ENCODE measurements at places on chromosomes 16 and 17.

GRCh38 chr17:4708436-4708835 is 2.0 kb upstream of the ARRB2 start:
- DNase-seq: peak; percentile 73

DNA sequence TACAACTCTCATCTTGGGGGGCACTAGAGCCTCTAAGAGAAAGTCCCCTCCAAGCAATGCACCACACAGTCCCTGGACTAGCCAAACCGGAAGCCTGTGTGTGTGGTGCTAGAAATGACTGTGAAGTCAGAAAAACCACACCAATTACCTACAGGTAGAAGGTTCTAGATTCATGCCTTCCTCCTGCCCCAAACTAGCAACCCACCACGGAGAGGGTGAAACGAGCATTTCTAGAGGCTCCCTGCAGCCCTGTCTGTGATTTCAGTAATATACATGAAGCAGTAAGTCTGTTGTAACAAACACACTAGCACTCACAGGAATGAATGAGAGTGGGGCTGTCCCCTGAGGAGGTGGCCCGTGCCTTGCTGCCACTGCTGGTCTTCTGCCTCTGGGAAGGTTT is 13.6 kb downstream of the ZFHX3 start:
- no peak for DNase-seq

- DNase-seq: no peak
These were observed 1.4 kb upstream of the PRPSAP2 start for GRCh38 chr17:18856570-18856915.

- DNase-seq: no peak
These were observed 185.9 kb downstream of the RGS9 start for GRCh38 chr17:65323049-65323448.

GRCh38 chr16:16161319-16161718 is 62.0 kb downstream of the ABCC6 start:
- DNase-seq: no peak

DNA sequence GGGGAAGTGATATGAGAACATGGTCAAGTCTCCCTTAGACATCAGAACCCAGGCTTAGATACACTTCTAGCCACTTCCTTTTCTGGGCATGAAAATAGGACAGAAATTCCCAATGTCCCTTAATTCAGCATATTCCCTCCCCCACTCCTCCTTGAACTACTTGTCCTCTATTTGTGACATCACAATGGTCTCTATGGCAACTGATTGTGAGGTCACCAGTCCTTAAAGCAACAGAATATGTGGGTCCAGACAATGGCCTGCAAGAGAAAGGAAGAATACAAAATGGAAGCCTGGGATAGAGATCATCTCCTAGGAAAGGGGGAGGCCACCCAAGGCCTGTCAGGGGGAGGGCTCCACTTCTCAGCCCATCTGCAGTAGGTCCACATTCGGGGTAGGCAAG is 6.7 kb upstream of the SEZ6 start:
- no peak for DNase-seq

- DNase-seq: peak; percentile 55
These were observed 684 bp downstream of the YPEL2 start for GRCh38 chr17:59331929-59332748.

DNA sequence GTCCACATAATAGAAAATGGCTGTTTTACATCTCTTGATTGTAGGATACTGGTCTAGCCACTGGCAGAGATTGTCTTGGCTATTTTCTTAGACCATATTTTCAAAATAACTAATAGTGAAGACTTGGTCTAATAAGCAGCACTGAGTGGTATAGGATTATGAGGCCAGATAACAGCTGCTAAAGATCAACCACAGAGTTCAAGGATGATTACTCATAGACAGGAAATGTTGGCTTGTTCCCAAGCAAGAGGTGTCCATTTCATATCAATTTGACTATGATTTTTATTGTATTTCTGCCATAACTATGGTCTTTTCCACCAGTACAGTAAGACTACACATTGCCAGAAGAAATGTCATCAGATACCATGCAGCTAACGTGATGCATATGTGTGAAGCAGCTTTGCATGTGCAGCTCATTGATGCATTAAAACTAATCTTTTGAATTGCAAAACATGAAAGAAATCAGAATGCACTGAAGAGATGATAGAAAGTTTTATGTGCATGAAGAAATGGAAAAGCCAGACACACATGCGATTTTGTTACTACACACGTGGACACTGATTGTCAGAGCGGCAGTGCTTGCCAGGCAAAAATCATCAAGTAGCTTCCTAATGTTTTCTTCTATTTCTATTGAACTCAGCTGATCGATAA is 693.3 kb downstream of the CDH11 start:
- DNase-seq: no peak

GRCh38 chr16:16108759-16109158 is 114.5 kb downstream of the ABCC6 start:
- DNase-seq: no peak

All from stimulated activated CD4-positive, alpha-beta T cell treated with anti-CD3 and anti-CD28 coated beads, Interleukin-15, amount 100 ng/mL, for 24 hours (primary cell).